RPMI8226 (cell line): ENCODE measurements at places on chromosomes 1 and 21.

DNA sequence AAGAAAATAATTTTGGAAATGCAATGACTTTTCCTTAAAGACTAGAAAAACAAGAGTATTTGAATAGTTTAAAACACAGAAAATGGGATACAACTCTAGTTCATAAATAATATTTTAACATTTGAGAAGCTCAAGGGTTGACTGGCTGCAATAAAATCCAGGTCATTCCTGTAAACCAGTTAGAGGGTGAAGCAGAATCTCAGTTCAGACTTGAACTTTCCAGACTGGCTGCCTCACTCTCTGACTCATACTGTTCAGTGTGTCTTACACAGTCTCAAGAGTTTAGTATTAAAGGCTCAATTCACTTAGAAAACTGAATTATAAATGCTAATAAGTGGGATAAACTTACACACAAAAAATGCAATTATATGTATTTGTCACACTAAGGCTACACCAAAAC, 89.9 kb downstream of the RAVER2 start:
- DNase-seq, result no peak

DNA sequence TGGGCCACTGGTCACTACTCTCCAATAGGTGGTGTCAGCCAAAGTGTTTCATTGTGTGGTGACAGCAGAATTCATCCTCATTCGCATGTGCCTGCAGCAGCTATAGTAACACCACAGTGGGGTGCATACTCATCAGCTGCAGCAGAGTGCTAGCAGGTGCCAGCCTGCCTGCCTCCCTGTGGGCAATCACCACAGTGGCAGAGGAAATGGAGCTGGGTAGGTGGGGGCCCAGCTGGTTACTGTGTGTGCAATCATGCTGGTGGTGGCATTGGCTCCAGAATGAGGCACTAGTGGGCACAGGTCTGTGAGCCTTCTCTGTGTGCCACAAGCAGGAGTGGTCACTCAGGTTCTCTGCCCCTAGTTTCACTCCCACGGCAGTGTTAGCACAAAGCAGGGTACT, 579.2 kb downstream of the PTPRC start:
- DNase-seq, result no peak

GRCh38 chr1:182325339-182325738, 66.3 kb downstream of the GLUL start:
- DNase-seq, result no peak

GRCh38 chr1:240073097-240073496, 18.6 kb upstream of the FMN2 start:
- DNase-seq, result no peak

DNA sequence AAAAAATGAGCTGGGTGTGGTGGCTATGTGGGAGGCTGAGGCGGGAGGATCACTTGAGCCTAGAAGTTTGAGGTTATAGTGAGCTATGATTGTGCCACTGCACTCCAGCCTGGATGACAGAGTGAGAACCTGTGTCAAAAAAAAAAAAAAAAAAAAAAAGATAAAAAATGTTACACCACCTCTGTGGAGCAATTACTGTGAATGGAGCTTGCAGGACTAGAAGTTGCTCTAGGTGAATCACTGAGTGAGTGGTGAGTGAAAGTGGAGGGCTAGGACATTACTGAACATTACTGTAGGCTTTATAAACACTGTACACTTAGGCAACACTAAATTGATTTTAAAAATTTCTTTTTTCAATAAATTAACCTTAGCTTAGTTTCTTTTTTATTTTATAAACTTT, 21.9 kb downstream of the TLCD4 start:
- DNase-seq, result no peak

DNA sequence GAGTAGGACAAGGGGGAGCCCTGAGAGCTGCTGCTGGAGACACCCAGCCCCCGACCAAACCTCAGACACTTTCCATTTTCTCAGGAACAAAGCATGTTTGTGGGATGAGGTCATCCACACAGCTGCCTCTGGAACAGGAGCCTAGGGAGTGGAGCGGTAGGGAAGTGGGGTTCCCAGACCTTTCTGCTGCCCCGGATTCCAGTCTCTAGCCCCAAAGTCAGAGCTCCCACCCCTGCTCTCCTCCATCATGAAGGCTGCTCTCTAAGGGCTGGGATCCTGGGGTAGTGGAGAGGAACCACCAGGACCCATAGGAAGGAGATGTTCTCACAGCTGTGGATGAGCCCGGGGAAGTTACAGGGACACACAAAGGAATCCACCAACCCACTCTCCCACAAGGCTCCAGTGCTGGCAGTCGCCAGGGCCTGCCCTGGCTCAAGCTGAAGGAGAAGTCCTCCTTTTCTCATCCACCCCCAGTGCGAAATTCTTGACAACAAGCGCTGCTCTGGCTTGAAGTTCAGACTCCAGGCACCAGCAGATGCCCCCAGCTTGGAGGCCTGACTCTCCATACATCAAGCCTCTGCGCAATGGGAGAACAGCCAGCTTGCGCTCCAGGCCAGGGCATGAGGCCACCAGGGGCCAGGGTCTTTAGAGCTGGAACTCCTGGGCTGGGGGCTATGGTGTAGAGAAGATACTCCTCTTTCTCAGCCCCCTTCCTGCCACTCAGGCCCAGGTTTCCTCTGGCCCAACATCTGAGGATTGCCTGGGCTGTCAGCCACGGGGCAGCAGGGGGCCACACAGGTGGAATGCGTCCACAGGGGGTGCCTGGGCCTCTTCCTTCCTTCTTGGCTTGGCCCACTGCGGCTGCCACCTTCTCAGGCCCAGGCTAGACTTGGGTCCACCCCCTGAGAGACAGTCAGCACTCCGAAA, 4.5 kb downstream of the FHL3 start:
- no peak for DNase-seq

- DNase-seq, result no peak
These were observed 684 bp downstream of the PPIH start for GRCh38 chr1:42658877-42659337.

GRCh38 chr1:85571828-85572227, 8.7 kb upstream of the CCN1 start:
- no peak for DNase-seq

GRCh38 chr1:103529746-103530145, 4.2 kb downstream of the RNPC3 start:
- no peak for DNase-seq

DNA sequence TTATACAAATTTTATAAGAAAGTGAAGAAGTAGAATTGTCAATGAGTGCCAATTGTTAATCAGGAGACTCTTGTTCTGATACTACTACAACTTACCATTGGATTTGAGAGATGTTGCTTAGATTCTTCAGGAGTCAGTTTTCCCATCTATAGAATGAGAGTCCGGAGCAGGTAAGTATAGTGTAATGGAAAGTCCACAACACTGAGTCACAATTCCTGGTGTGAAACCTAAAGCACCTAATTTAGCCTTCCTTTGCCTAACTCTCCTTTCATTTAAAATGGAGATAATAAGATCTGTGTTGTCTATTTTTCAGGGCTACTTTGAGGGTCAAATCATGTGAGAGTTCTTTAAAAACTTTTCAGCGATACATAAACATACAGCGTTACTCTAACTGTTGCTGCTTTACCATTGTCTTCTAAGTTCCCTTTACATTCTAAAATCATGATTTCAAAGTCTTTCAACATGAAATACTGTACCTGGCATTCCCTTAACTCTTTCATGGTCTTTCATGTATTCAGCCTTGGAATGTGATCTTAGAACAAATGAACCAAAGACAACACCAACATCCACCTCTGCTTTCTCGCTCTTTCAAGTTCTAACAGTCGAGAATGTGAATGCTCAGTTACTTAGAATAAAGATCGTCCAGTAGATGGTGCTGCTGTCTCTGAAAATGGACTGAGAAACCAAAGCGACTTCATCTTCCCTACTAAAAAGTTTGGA, 90.9 kb downstream of the SLC30A10 start:
- peak; percentile 61 for DNase-seq

DNA sequence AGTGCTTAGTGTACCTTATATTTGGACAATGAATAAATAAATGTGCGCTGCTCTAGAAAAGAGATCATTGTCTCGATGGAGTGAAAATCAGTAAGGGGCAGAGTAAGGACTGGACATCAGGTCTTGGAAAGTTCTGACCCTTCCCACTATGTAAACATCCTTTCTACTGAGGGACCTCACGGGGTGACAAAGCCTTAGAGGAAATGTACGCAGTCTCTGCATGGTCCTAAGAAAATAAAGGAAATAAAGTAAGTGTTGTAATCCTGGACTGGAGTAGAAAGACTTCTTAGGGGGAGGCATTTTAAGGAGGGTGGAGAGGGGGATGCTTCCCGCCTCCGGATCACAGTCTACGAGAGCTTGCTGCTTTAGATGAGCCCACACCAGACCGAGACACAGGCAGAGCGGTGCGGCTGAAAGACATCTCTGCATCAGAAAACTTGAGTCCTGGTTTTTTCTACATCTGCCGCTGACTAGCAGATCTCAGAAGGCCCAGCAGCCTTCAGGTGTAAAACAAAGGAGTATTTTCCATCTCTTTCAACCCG, 22.3 kb upstream of the GPR137B start:
- DNase-seq, result no peak

GRCh38 chr1:6984986-6985385, 199.7 kb downstream of the CAMTA1 start:
- DNase-seq, result no peak
